ENCODE measurements at places on chromosomes 12 and 14. TPM values are rescaled to one million over a fixed set of nuclear protein-coding genes. Genes with fewer than 3 reads are reported as not detected.

DNA sequence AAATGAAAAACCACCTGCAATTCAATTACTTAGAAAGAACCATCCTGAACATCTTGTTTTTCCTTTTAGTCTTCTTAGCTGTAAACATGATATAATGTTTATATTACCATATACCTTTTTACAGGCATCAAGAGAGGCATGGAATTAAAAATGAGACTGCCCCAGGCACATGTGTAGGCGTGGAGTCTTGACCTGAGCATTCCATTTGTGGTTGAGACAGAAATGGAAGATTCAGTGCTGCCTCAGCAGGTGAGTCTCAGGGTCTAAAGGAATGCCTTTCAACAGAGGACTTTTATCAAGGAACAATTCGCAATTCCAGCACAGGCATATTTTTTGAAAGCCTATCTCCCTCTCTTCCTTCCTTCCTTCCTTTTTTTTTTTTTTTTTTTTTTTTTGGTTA is 8.0 kb upstream of the NANOGNB start:
- no peak for DNase-seq

- no peak for DNase-seq
Measured at GRCh38 chr12:70955415-70955814, 34.9 kb upstream of the PTPRR start.

DNA sequence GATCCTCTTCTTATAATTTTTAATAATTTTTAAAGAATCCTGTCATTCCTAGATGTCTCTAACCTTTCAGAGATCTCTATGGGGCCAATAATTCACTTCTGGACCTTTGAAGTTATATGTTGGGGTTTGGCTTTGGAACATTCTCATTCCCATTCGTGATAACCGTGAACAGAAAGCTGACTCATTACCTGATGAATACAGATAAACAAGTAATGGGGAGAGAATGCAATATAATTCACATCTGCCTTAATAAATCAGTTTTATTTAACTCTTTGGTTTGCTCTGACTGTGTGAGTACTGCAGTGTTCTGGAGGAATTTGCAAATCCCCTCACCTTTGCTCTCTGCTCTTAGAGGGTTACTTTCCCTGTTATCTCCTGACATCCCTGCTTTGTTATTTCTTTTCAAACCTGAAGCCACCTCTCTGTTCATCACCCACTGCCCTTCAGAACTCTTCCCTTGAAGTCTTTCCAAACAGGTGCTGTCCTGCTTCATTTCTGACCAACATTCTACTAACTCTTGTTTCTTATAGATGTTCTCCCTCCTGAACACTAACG is 79.6 kb upstream of the SLC38A2 start:
- DNase-seq: peak; percentile 62

- peak; percentile 54 for DNase-seq
Measured at GRCh38 chr12:122422730-122423257, 325 bp upstream of the CLIP1 start.

GRCh38 chr14:94136575-94137331 is 7.3 kb upstream of the IFI27L2 start:
- peak; percentile 76 for DNase-seq

DNA sequence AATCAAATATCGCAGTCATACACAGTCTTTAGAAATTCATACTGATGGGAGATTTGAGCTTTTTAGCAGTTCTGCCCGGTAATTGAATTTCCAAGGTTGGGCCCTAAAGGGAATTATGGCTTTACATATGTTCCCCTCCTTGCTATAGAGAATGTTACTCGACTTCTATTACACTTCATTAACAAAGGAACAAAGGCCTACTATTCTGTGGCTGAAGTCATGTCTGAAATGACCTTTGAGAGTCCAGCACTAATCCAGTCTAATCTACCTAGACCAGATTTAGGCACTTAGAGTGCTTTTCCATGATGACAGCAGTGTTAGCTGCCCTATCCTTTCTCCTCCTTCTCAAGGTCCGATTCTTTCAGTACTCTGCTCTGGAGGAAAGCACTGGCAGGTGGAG is 305.3 kb downstream of the MED13L start:
- DNase-seq: no peak

DNA sequence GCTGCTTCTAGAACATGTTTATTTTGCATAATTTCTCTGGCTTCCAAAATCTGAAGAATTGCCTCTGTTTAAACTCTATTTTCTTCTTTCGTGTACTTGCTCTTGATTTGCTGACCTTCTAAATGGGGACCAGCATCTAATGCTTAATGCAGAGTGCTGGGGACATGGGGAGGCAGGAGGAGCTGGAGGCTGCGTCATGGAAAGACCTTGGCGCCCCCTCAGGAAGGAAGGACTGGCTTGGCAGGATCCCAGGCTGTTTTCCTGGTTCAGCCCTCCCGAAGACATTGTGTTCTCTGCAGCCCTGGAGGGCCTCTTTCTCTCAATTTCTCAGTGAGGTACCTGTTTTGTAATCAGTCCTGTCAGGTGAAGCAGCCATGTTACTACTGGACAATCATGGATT is 5.5 kb downstream of the PRKCH start:
- DNase-seq: no peak

Gene TAPBPL
- total RNA-seq: 3.4 TPM

DNA sequence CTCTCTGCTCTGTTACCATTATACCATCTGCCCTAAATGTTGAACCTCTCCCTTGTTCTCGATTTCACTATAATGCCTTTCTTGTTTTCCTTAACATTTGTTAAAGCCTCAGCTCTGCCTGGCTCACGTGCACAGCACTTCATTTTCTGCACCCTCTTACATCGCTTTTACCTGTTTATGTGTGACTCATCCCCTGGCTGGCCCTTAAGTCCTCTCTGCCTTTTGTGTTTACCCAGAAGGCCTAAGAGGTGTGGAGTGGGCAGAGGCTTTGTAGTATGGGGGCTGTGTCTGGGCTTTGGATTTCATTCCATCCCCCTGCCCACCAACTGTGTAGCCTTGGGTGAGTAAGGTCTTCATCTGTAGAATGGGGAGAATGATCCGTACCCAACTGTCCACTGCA is 36.5 kb downstream of the UBE3B start:
- peak; percentile 11 for DNase-seq

- no peak for DNase-seq
Measured at GRCh38 chr14:32984241-32984930, 45.7 kb downstream of the NPAS3 start.

Gene PIP4P1
- 15.0 TPM for total RNA-seq

Gene ACSS3
- 1.4 TPM for total RNA-seq

DNA sequence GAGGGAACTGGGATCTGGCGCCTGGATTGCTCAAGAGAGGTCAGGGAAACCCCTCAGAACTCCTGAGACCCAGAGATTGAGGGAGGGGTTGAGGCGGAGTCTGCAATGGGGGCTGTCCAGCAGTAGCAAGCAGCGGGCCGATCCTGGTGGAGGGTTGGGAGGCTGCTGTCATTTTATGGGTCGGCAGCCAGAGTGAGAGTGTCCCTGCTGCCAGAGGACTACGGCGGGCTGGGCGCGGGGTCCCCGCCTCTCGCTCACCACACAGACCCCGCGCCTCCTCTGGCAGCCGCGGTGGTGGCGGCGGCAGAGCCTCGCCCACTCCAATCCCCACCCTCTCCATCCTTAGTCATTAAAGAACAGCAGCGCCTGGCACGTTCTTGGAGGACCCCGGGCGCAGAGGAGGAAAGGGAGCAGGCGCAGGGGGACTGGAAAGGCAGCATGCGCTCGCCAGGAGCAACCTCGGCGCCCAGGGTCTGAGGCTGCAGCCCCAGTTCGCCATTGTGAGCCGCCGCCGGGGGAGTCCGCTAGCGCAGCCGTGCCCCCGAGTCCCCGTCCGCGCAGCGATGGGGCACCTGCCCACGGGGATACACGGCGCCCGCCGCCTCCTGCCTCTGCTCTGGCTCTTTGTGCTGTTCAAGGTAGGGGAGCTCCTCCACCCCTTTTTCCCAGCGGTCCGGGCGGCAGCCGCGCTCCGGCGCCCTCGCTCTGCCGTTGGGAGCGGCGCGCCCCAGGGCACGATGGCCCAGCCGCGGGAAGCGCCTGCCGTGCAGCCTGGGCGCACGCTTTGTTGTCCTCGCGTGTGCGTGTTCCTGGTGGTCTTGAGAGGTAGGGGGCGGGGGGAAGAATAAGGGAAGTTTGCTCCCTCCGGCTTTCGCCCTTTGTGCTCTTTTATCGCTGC is at the start of gene PTPRO:
TSS of gene PTPRO (plus strand) at position 345 of the 898 bp plus-strand sequence.
- no peak for DNase-seq

- peak; percentile 95 for DNase-seq
Measured at GRCh38 chr14:55103005-55103640, 25.9 kb upstream of the LGALS3 start.

DNA sequence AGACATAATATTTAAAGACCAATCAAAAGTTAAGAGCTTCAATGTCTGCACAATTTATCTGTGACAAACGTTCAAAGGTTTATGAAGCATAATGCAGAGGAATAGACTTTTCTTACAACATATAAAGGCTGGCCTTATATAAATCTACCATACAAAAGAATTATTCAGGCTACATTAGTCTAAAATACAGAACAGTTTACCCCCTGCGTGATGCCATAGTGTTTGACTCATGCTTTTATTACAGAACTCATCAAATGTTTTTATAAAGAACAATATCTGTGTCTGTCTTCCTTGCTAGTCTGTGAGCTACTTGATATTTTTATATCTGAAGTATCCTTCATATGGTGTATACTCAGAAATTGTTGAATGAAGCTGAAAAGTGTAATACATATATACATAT is 1084.5 kb upstream of the FLRT2 start:
- DNase-seq: no peak

DNA sequence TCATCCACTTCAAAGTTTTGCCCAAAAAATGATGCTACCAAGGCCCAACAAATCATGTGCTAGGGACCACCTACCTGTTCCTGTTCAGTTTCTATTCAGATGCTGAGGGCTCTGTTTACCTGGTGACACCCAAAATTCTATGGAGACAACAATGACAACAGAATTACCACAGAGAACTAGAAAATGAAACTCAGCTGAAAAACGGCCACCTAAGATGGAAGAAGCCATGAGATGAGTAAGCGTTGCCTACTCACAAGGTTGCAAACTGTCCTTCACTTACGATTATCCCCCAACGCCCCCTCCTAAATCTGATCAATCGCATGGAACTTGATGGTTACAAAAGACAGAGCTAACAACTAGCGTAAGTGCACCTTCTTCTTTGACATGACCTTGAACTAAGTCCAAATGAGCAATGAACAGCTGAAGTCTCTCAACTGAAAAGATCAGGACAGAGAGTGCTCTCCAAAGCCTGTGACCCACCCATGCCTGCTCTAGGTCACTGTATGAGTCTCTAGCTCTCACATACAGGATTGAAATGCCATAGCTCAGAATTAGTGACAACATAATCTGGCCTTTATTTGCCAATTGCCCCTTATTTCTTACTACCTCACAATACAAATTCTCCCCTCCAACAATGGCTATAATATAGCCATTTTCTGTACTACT is at the start of gene RNASE11:
TSS of gene RNASE11 (minus strand) at position 513 of the 666 bp plus-strand sequence.
- no peak for DNase-seq

Gene SLC5A8
- total RNA-seq: not detected

DNA sequence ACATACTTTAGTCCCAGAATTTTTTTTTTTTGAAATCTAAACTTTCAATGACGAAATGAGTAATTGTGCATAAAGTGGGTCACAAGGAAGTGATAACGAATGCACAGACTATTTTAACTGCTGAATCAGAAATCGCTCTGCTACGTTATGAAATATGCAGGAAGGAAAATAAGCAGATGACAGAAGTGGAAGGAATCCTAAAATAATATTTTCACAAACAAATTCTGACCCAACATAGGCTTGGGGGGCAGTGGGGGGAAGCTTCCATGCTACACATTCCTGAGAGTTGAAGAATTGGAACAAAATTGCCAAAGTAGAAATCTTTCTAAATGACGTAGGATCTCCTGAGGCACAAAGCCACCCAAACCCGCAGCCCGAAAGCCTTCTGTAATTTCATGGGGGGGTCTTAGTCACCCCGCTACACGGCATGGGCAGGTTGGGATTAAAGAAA is 89.6 kb downstream of the ARF6 start:
- peak; percentile 96 for DNase-seq

Gene BATF
- total RNA-seq: not detected

GRCh38 chr14:92718664-92719063 is 29.8 kb downstream of the LGMN start:
- peak; percentile 37 for DNase-seq

- DNase-seq: no peak
Measured at GRCh38 chr12:118582863-118583262, 206.5 kb downstream of the SUDS3 start.

Gene CRIP1
- total RNA-seq: not detected

GRCh38 chr12:1428671-1429070 is 165.7 kb downstream of the FBXL14 start:
- DNase-seq: no peak

DNA sequence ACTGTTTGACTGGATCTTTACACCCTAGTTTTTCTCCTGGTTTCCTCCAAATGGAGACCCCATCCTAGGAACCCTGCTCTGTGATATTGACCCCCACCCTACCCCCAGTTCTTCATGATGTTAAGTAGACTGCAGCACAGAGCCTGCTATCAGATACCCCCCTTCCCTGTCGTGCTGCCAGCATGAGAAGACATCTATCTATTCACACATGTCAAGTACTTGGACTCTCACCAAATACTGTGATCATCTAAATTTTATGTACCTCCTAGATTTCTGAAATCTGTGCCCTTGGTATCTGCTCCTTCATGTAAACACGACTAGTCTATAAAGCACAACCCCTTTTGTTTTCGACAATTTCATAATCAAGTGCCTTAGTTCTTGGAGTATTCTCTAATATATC is 38.9 kb downstream of the FERMT2 start:
- no peak for DNase-seq

Gene PTPN6
- total RNA-seq: under 0.01 TPM

DNA sequence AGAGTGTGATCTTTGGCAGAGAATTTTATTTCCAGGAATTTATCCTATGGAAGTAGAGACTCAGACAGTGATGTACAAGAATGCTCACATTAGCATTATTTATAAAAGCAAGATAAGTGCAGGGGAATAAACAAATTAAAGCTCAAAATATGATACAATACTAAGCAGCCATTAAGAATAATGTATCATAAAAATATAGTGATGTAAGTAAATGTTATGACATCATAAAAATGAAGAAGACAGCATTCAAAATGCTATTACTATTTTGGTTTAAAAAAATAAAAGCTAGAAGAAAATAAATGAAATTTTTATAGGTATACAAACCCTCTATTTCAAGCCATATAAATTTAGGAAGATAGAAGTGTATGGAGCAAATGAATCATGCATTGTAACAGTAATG is 17.1 kb downstream of the PLCZ1 start:
- DNase-seq: no peak

GRCh38 chr14:22509036-22509709 is 79.9 kb downstream of the DAD1 start:
- no peak for DNase-seq

Gene C3AR1
- 0.28 TPM for total RNA-seq

DNA sequence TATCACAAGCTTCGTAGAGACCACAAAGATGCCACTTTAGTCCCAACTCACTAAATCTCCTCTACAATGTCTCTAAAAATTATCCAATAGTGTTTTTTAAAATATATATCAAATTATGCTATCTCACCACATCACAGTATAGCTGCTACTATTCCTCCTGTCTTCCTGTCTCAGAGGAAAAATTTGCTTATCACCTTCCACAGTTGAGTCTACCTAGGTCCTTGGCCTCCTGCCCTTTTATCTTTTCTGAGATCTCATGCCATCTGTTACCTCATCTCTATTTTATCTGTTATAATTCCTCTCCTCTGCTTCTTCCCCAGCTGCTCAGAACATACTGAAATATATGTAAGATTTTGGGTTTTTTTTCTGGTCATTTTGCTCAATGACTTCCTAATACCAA is 568.2 kb downstream of the DIO2 start:
- DNase-seq: no peak

- peak; percentile 88 for DNase-seq
Measured at GRCh38 chr12:65953631-65954030, 129.3 kb downstream of the HMGA2 start.

GRCh38 chr12:71541583-71541982 is 102.0 kb downstream of the LGR5 start:
- no peak for DNase-seq

- no peak for DNase-seq
Measured at GRCh38 chr12:85573635-85574214, 262.5 kb downstream of the RASSF9 start.
